ENCODE measurements at places on chromosomes 13 and 19.

DNA sequence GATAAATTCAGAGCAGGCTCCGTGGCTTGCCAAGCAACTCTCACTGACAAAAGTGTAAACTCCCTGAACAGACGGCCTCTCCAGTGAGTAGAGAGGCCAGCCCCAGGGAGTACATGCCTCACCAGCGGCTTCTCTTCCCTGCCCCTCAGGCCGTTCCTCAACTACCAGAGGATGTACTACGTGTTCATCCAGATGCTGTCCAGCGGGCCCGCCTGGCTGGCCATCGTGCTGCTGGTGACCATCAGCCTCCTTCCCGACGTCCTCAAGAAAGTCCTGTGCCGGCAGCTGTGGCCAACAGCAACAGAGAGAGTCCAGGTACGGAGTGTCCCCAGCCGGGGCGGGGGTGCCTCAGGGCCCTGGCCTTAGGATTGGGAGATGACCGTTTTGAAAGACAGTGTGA is 93.4 kb upstream of the MCF2L start:
- DNase-seq, result no peak

GRCh38 chr13:81058211-81058915 is 717.4 kb upstream of the SPRY2 start:
- no peak for DNase-seq

- peak; percentile 73 for DNase-seq
Measured at GRCh38 chr19:6273701-6274601, 5.8 kb downstream of the MLLT1 start.

DNA sequence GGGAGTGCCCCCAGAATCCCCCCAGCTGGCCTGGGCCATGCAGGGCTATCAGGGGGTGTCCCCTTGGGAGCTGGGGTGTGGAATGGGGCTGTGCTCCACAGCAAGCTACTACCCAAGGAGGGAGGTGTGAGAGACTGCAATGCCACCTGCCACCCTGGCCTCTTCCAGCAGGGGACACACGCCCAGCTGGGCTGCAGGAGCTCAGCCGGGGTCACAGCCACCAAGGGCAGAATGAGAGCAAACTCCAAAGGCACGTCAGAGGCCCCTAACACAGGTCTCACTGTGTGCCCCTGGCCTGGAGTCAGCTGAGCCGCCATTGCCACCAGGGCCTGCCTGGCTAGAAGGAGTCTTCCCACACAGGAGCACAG is 55.5 kb downstream of the MLLT1 start:
- no peak for DNase-seq

DNA sequence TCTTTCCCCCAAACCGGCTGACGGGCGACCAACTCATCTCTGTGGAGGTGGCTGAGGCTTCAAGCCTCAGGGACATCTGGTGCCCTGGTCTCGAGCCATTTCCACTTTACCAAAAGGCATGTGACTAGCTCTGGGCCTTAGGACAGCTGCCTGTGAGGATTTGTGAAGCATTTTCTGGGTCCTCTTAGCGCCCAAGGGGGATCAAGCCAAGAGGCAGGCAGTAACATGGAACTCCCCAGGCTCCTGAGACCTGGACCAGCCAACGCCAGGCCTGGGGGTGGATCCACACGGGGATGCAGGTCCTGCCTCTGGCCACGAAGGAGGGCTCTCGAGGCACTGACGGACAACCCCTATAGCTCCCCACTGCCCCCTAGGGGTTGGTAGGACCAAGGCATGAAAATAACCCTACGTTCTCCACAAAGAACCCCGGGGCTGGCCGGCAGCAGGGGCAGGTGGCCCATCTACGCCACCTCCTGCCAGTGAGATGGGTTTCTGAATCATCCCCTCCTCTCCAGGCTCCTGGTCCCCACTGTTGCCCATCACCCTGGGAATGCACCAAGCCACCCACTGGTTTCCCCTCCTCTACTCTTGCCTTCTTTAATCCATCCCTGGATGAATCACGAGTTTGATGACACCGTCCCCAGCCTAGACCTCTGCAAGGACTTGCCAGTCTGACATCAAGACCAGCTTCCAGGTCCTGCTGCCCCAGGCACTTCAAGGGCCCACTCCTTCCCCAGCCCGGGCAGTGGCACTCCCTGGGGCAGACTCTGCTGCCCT is 7.0 kb upstream of the MYDGF start:
- DNase-seq, result no peak

GRCh38 chr13:37138169-37138568 is 32.7 kb upstream of the CSNK1A1L start:
- no peak for DNase-seq

- no peak for DNase-seq
Measured at GRCh38 chr19:1457031-1457739, 7.3 kb downstream of the APC2 start.

- no peak for DNase-seq
Measured at GRCh38 chr19:12647047-12647446, 19.5 kb downstream of the MAN2B1 start.

DNA sequence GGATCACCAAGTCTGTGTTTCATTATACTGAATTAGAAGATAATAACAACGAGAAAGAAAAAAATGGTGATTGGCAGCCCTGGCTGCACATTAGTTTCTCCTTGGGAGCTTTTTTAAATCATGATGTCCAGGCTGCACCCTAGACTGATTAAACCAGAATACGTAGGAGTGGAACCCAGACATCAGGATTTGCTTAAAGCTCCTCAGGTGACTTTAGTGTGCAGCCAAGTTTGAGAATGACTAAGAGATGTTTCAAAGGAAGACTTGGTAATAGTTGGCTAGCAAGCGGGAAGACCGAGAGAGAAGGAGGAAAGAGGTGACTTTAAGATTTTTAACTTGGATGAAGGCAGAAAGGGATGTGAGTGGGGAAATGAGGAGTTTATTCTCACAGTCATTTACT is 71.4 kb upstream of the SERP2 start:
- no peak for DNase-seq

GRCh38 chr19:38684078-38684861 is 36.8 kb downstream of the ACTN4 start:
- DNase-seq, result peak; percentile 24

- no peak for DNase-seq
Measured at GRCh38 chr13:27533155-27533643, 82.8 kb upstream of the MTIF3 start.

- DNase-seq, result no peak
Measured at GRCh38 chr13:81381560-81381959, 1040.6 kb upstream of the SPRY2 start.

DNA sequence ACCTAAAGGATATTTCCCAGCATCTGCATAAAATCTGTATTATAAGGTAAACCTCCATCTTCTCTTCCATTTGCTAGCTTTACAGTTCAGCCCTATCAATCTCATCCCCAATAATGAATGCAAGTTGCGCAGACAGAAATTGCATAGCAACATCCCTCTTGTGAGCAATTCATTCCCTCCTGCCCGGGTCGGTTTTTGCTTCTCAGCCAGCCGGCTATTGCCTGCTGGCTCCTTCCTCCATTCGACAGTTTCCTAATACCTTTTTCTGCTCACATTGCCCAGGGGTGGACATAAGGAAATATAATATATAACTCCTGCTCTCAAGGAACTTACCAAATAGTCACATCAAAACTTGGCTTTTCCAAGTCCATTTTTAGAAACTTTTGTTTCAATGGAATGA is 125.2 kb downstream of the FGF9 start:
- DNase-seq, result no peak

DNA sequence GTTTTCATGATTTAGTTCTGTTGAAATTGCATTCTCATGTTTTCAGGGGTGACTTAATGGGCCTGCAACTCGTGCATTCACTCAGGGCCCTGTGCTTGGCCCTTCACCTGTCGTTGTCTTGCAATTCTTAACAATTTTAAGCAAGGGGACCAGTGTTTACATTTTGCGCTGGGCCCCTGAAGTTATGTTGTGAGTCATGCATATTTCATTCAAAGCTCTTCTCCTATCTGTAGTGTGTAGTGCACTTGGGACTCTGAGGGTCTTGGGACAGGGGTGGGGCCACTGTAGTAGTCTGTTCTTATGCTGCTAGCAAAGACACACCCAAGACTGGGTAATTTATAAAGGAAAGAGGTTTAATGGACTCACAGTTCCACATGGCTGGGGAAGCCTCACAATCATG is 211.2 kb upstream of the RXFP2 start:
- DNase-seq, result no peak

DNA sequence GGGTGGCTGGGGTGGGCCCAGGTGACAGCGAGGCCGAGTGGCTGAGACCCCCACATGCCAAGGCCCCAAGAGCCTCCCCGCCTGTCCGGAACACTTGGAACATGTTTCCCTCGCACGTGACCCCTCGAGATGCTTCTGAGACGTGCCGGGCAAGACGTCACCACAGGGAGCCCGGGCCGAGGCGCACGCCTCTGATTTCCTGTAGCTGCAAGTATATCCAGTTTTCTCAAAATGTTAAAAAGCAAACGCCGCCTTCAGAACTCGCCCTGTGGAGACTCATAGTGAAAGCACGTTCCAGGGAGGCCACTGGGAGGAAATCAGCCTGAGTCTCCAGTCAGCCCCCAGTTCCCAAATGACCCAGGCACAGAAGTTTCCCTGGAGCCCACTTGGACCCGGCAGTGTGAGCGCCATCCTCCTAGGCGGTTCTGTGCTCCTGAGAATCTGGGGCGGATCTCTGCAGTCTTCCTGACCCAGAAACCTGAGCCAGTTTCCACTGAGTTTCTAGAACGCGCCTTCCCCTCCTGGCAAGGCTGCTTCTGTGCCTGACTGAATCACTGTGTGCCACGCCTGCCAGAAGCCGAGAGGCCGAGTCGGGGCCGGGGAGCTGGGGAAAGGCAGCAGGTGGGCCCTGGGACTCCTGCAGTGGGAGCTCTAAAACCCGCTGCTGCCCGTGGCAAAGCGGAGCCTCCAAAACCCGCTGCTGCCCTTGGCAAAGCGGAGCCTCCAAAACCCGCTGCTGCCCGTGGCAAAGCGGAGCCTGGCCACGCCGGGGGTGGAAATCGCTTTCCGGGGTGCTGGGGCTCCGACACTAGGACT is 179.3 kb downstream of the KDM4B start:
- no peak for DNase-seq

GRCh38 chr19:34265221-34265650 is 10.9 kb downstream of the GARRE1 start:
- no peak for DNase-seq

DNA sequence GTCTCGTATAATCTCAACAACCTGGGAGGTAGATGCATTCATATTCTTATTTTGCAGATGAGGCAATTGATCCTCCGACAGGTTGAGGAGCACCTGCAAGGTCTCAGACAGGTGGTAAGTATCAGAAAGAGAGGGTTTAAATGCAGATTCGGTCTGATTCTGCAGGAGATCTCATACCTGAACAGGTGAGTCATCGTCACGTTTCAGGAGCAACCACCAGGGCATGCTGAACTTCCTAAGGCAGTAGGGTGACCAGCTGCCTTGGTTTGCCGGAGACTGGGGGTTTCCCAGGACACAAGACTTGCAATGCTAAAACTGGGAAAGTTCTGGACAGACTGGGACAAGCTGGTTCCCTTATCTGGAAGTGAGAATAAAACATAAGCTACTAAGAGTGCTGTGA is 68.8 kb upstream of the TSHZ3 start:
- DNase-seq, result no peak

DNA sequence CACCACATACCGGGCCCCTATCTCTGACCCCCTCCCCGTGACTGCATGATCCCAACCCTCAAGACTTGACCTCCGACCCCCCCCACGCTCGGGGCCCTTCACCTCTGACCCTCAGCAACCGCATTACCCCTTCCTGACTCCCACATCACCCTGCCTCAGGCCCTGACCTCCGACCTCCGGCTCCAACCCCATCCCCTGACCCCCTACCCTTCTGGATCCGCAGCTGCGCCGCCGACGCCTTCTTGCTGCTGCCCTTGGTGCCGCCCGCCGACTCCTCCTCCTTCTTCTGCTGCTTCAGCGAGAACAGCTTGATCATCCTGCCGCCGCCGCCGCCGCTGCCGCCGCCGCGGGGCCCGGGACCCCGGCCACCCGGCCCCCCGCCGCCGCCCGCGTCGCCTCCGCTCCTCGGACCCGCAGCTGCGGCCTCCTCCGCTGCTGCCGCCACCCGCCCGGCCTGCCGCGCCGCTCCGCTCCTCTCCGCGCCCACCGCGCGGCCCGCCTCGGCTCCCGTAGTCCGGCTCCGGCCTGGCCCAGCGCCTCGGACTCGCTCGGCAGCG is at the start of gene UBE2M:
Gene UBE2M (minus strand): TSS at position 546 of the 557 bp plus-strand sequence. CDS start 230 bp downstream, at position 316.
- DNase-seq, result no peak

DNA sequence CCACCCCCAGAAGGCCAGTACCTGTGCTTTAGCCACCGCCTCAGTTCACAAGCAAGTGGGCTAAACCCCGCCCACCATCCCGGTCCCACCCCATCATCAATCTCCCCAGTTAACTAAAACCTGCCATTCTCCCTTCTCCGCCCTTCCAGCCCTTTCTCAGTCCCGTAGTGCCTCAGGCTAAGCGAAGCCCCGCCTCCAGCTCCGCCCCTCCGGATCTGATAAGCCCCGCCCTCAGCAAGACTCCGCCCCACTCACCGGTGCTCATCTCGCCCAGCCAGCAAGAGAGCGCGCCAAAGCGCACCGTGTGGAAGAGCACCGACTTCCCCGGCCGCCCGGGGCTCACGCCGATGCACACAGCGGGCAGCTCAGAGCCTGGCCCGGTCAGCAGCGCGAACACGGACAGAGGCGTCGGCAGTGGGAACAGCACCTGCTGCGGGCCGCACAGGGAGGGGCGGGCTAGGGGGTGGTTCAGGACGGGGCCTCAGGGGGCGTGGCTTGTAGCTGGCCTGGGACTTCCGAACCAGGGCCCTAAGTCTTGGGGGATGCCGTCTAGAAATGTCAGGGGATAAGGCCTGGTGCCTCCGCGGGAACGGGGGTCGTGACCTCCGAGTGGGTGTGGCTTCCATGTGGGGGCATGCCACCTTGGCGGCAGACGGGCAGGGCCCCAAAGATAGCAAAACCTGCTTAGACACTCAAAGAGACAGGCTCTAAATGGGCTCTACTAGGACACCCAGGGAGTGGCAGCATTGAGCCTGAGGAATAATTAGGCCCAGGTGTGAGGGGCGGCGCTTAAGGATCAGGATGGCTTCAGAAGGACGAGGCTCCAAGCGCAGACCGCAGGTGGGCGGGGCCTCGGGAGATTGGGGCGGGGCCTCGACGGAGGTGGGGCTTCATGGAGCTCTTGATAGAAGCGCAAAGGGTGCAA is 21.4 kb downstream of the MAP4K1 start:
- DNase-seq, result peak; percentile 95

DNA sequence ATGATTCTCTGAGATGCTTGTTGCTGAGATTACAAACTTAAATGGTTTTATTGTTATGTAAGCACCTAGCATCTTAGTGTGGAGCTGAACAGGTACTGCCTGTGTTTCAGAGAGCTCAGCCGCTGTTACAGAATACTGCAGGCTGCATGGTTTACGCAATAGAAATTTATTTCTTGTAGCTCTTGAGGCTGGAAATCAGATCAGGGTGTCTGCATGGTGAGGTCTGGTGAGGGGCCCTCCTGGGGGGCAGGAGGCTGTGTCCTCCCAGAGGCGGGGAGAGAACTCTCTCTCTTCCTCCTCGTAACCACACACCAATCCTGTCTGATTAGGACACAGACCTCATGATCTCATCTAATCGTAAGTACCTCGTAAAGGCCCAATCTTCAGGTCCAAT is 13.1 kb downstream of the ATP11A start:
- DNase-seq, result no peak

GRCh38 chr19:56295531-56296455 is 18.8 kb downstream of the ZSCAN5A start:
- no peak for DNase-seq
